ENCODE measurements at places on chromosomes 2 and 18.

- no peak for DNase-seq
Observed at GRCh38 chr18:32048507-32049091, 30.0 kb downstream of the RNF125 start.

- no peak for DNase-seq
Observed at GRCh38 chr18:62102221-62102620, 84.6 kb downstream of the PIGN start.

- no peak for DNase-seq
Observed at GRCh38 chr2:1837458-1837857, 93.1 kb upstream of the PXDN start.

DNA sequence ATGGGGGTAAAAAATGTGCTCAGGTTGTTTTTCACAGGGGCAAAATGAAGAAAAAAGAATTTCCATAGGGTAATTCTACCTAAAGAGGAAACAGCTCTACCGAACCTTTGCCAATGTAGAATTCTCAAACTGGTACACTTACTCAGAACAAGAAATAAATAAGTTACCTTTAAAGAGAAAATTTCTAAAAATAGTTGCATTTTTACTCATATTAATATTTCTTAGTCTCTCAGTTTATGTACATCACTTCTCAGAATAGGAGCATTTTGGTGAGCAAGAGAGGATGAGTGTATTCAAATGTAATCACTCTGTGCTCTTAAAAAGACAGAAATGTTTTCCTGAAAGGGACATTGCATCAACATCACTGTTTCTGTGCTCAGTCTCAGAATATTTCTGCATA, 574.7 kb upstream of the SLC8A1 start:
- DNase-seq = no peak

DNA sequence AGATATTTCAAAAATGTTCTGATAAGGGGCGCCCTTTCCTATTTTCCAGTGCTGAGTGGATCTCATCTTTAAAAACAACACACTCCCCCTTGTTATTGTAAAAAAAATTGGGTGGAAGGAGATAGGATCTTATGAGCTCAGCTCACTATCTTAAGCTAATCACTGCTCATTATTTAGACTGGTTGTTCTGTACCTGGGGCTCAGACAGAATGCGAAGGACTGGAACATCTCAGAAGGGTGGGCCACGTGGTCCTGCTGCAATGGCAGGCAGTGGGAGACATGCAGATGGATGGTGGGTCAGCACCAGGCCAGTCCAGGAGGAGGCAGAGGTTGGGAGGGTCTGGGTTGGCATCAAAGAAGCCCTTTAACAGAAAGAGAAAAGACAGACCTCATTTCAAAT, 48.3 kb upstream of the GPR155 start:
- DNase-seq = no peak

DNA sequence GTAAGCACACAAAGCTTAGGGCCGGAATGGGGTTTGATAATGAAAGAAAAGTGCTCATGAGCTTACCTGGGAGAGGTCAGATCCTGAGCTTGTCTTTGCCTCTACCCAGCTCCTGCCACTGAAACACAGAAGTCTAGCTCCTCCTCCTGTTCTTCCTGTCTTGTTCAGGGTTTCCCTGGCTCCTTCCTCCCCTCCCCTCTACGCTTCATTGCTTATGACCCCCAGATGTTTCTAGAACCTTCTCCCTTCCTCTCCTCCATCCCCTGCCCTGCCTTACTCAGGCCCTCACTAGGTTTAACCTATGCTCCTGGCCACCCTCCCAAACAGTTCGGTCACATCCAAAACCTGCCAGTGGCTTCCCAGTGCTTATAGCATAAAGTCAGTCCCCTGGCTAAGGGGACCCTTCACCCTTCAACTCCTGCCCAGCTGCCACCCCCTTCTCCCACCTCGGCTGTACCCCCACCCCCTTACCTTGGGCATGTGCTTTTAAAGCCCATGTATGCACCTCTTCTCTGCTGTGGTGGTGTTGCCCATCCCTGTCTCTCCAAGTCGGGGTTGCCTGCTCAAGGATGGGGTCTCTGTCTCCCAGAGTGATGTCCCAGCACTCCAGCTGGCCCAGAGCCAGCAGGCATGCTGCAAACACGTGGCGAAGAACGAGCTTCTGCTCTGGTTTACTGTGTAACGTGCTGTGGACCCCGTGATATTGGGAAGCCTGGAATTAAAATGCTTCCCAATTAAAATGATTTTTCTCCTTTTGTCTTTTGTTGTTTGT, 233.6 kb downstream of the TPGS2 start:
- DNase-seq = no peak

GRCh38 chr2:71830497-71831192, 317.0 kb downstream of the CYP26B1 start:
- peak; percentile 24 for DNase-seq

DNA sequence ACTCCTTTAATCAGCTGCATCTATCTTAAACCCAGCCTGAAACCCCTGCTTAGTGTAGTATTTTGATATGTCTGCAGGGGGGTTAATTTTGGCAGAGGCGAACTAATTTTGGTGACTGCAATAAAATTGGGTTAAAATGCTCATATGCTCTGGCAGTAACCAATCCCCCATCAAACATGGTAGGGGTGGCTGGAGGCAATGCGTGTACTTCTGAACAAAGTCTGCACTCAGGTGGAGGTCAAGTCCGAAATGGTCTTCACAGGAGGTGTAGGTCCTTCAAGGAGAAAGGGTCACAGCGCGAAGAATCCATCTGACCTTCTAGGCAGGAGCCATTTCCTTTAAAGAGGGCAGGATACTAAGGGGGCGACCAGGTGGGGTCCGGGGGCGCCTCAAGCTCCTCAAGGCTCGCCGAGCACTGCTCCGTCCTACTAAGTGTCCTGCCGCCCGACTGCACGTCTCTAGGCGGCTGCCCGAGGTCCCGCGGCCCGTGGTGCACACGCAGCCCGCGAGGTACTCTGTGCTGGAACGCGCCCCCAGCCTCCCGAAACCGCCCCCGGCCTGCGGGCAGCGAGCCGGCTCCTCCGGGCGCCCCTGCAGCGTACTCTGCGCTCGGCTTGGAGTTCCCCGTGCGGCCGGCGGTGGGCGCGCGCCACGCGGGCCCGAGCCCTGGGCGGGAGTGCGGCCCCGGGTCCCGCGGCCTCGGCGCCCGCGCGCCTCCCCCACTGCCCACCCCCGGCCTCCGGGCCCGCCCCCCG, 1.7 kb upstream of the LDLRAD4 start:
- DNase-seq = peak; percentile 77

DNA sequence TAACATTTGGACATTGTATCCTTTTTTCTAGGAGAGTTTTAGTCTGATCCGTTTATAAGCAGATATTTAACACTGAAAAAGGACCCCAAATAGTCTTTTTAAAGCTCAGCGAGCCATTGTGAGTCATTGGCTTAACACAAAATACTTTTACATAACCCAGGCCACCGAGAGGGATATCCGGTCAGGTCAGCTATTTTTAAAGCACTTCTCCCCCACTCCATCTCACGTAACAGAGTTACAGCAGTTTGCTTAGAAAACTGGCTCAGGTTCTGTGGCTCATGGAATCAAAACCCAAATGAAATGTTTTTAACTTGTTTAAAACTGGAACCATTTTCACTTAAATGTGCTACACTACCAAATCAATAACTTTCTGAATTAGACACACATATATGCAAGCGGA, 23.9 kb downstream of the COL4A3 start:
- peak; percentile 57 for DNase-seq

GRCh38 chr2:202009019-202009481, 24.6 kb upstream of the FZD7 start:
- no peak for DNase-seq
